ENCODE measurements at places on chromosomes 12 and 14. TPM values are rescaled to one million over a fixed set of nuclear protein-coding genes. Genes with fewer than 3 reads are reported as not detected.

GRCh38 chr12:130184404-130185090 lies 22.3 kb downstream of the FZD10 start:
- DNase-seq, result no peak

The IFNG-AS1 gene
- not detected for total RNA-seq

The ANKRD33 gene
- not detected for total RNA-seq

The LMNTD1 gene
- not detected for total RNA-seq
